ENCODE measurements at places on chromosomes 12 and 14.

DNA sequence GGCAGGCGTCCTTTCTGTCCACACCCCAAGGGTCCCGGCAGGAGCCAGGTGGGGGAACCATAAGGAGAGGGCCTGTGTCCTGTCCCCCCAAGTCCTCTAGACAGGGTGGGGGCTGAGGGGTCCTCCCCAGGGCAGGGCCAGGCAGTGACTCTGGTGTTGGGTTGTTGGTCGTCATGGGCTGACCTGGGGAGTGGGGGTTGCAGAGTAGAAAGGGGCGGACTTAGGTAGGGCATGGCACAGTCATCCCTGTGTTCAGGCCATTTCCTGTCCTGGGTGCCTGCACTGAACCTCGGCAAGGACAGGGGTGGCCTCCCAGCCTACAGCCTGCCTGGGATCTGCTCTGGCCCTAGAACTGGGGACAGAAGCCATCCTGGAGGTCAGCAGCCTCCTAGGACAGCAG, 356.2 kb downstream of the TMEM121 start:
- DNase-seq = peak; percentile 2

DNA sequence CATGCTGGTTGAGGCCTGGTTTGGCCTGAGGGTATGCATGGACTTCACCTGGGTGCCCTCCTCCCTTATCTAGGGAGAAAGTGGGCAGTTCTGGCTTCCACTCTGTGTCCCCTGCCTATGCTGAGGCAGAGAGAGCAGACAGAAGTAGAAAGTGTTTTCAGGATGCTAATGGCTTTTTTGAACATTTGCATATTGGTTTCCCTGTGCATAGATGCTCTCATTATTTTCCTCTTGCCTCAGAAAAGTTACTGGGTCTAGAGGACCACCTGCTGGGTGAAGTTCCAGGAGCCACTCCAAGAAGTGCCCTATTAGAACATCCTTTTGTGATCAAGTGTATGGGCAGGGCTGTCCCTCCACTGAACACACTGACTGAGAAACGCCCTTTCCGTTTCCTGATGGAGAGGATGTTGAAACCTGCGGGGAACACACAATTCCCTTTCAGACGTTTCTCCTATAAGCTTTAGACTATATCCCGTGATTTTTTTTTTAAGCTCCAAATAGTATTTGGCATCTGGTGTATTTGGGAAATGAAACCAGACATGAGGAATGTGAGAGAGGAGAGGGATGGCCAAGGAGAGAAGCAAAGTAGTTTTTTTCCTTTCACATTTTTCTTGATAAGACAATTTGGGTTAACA, 66.6 kb downstream of the DAAM1 start:
- no peak for DNase-seq

DNA sequence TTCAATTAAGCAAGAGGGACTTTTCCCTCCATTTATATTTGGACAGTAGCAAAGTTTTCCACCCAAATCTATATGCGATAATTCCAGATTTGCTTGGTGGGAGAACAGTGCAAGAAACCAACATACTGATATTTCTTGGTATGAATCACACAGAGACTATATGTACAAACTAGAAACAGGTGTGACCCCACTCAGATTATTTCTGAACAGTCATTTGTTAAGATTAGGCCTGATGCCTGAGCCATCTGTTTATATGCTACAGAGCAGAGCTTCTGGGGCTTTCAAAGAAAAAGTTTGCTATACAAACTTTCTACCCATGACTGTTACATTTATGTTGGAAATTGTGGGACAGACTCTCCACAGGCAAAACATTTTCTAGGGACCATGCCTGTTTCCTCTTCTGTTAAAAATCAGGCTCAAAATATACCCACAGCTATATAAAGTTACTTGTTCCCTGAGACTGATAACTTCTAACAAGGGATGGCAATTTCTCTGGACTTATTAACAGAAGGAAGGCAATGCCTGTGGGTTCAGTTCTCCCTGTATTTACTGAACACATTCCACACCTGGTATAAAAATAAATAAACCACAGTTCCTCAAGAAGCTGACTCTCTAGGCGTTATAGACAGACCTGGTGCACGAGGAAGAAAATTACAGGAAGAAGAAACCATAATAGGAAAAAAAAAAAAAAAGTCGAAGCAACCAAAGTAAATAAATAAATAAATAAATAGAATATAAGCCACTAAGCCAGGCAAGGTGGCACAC, 8.0 kb downstream of the PTPN21 start:
- DNase-seq = no peak

DNA sequence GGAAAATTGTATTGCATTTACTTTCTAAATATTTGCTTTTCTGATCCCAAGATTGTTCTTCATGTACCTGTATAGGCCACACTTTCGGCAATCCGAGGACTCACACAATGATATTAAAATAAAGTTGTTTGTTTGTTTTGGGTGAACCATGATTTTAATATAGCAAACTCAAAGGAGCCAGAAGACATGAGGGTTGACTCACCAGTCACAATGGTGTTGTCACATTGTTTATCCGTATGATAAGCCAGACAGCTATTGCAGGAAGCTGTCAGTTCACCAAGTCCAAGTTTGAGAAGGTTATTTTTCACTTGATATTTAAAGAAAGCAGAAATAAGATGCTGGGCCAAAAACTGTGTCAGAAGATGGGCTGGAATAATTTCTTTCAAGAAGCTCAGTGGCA, 67.1 kb upstream of the CPM start:
- DNase-seq = no peak

DNA sequence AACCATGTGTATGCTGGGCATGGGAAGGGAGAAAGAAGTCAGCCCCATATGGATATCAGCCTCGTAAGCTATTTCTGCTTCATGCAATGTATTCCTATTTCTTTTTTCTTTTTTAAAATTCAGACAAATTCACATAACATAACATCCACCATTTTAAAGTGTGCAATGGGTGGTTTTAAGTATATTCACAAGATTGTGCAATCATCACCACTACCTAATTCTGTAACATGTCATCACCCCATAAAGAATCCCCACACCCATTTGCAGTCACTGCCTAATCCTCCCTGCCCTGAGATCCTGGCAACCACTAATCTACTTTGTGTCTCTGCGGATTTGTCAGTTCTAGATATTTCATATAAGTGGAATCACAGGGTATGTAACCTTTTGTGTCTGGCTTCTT, 9.5 kb downstream of the POMT2 start:
- no peak for DNase-seq

DNA sequence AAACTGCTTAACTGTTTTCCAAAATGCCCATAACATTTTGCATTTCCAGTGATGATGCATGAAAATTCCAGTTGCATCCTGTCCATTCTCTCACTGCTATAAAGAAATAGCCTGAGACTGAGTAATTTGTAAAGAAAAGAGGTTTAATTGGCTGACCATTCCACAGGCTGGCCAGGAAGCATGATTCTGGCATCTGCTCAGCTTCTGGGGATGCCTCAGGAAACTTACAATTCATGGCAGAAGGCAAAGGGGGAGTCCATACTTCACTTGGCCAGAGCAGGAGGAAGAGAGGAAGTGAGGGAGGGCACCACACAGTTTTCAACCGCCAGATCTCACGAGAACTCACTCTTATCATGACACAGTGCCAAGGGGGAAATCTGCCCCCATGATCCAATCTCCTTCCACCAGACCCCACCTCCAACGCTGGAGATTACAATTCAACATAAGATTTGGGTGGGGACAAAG, 18.2 kb upstream of the CLEC2D start:
- no peak for DNase-seq

GRCh38 chr14:95533822-95534221, 1.0 kb upstream of the GLRX5 start:
- DNase-seq = peak; percentile 38

- DNase-seq = no peak
Measured at GRCh38 chr12:4829161-4829792, 80.4 kb upstream of the KCNA1 start.

GRCh38 chr12:60752589-60752988, 1156.8 kb downstream of the SLC16A7 start:
- DNase-seq = no peak

DNA sequence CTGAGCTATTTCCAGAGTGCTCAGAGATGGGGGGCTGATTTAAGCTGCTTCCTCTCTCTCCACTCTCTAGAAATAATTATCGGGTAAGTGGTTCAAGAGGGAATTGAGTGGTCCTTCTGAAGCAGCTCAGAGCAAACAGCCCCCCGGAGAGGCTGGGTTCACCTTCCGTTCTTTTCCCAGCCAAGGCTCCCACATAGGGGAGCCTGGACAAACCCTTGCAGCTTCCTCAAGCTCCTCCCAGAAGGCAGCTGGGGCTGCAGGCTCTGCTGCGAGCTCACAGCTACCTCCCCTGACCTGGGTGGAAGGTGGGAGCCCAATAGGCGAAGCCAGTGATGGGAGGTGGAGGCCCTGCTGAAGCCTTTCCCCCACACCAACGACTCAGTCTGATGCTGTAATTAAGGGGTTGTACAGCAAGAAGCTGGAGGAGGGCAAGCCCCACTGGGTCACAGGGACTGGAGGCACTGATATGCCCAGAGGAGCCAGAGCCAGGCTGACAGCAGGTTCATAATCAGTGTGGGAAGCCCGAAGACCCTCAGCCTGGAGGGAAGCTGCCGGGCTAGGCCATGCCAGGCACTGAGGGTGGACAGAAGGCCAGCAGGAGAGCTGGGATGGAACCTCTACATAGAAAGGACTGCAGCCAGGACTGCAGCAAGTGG, 52.4 kb downstream of the ARL6IP4 start:
- no peak for DNase-seq

DNA sequence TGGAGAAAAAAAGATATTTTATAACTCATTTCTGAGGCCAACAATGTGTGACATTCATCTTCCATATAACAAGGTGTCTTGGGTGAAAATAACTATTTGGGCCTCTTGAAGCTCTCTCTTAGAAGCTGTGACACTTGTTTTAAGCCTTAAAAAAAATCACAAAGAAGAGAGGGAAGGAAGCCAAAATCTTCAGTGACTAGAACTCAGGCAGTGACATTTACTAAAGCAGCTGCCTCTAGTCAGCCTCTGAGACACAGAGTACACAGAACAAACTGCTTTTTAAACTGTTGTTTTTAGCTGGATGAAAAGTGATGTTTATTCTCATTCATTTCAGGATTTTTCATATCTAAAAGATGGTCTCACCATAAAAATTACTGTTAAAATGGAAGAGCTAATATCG, 793.6 kb downstream of the GALC start:
- no peak for DNase-seq

DNA sequence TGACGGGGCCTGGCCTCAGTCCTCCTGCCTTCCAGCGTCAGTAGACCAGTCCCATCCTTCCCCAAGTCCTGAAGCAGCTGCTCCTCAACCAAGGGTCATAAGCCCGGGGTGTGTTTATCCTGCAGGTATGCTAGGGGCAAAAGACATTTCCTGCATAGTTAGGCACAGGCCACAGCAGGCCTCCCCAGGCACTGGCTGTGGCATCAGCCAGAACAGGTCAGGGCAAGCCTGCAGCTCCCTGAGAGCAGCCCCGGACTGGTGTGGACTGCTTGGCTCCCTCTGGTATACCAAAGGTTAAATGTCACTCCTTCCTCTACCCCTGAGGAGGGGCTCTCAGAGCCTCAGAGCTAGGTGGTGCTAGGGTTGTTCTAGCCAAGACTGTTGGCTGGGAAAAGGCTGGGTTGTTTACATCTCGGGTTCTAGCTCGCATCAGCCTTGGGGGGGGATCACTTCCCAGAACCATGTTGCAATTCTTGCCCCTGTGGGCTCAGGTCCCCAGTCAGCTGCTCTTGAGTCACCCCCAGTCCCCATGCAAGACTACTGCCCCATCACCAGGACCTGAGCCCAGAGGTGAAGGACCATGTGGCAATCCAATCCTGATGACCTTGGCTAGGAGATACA, 2.9 kb downstream of the MMP14 start:
- no peak for DNase-seq

GRCh38 chr14:37565550-37565949, 29.5 kb downstream of the FOXA1 start:
- DNase-seq = no peak

GRCh38 chr14:61080591-61081010, 99.6 kb downstream of the SLC38A6 start:
- peak; percentile 88 for DNase-seq

GRCh38 chr14:22384167-22384549, 204.9 kb downstream of the DAD1 start:
- DNase-seq = no peak

GRCh38 chr14:61320806-61321384, 484 bp upstream of the PRKCH start:
- peak; percentile 35 for DNase-seq

- DNase-seq = no peak
Measured at GRCh38 chr12:57456145-57456700, 1.1 kb downstream of the INHBE start.

DNA sequence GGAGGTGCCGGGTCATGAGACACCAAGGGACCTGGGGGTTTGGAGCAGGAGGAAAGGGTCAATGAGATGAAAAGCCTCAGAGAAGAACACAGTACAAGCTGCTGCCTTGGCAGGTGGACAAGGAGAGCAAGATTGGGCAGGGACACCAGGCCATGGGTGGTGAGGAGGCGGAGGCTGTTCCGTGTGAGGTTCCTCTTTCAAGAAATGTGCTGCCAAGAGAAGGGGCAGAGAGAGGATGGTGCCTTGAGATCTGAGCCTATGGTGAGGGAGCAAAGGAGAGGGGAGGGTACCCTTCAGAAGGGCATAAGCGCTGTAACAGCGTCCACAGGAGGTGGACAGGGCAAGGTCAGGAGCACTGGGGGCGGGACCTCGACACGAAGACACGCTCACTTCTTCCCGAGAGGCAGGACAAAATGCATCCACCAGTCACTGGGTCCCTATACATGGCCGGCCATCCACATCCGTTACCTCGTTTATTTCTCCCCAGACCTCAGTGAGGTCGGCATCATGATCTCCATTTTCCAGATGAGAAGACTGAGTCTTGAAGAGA, 100.2 kb downstream of the B4GALNT3 start:
- DNase-seq = no peak

- DNase-seq = no peak
Measured at GRCh38 chr12:52587563-52587962, 13.7 kb downstream of the KRT72 start.

GRCh38 chr12:42611571-42612230, 22.2 kb upstream of the PRICKLE1 start:
- DNase-seq = no peak

GRCh38 chr14:26841920-26842741, 244.3 kb upstream of the NOVA1 start:
- DNase-seq = peak; percentile 39

DNA sequence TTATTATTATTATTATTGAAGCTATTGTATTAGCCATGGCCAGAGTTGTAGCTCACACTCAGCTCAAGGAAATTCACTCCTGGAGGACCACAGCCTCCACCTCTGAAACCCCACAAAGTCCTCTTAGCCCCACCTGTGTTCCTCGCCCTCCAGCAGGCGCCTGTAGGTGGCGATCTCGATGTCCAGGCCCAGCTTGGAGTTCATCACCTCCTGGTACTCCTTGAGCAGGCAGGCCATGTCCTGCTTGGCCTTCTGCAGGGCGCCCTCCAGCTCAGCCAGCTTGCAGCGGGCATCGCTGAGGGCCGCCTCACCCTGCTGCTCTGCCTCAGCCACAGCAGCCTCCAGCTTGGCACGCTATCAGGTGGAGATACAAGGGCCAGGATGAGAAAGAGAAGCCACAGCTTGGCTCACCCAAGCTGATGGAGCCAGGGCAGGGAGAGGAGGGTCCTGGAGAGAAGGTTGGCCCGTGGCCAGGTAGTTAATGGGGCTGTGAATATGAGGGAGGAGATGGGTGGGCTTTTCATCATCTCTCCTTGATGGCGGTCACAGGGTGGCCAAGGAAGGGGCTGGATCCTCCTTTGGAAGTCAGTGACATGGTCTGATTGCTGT, 5.1 kb downstream of the KRT85 start:
- no peak for DNase-seq

- no peak for DNase-seq
Measured at GRCh38 chr12:1697271-1697670, 6.4 kb downstream of the ADIPOR2 start.

- no peak for DNase-seq
Measured at GRCh38 chr12:84960918-84961317, 48.3 kb upstream of the SLC6A15 start.
